ENCODE measurements at places on chromosomes 6 and 20.

GRCh38 chr6:40476673-40477072 lies 110.5 kb downstream of the LRFN2 start:
- no peak for DNase-seq

- DNase-seq: no peak
Observed at GRCh38 chr6:157382821-157383220, 1.8 kb downstream of the ZDHHC14 start.

DNA sequence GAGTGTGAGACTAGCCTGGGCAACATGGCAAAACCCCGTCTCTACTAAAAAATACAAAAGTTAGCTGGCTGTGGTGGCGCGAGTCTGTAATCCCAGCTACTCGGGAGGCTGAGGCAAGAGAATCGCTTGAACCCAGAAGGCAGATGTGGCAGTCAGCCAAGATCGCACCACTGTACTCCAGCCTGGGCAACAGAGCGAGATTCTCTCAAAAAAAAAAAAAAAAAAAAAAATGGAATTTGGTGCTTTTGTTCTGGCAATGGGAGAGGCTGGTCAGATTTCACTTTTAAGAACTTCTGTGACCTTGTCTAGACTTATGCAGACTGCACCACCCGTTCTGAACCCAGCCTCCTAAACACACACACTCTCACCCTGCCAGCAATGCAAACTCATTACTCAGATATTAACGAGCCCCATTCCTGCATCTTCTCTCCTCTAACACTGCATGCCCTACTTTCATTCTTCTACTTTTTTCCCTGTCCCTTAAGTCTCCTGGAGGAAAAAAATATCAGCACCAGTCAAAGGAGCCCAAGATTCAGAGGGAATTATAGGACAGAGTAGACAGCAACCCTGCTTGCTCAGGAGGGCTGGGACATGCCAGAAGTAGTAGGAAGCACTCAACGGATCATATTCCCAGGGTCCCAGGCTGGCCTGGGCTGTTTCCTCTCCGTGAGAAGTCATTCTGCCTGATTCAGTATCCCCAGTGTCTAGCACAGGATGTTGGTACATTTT lies 4.4 kb downstream of the MOCS1 start:
- no peak for DNase-seq

DNA sequence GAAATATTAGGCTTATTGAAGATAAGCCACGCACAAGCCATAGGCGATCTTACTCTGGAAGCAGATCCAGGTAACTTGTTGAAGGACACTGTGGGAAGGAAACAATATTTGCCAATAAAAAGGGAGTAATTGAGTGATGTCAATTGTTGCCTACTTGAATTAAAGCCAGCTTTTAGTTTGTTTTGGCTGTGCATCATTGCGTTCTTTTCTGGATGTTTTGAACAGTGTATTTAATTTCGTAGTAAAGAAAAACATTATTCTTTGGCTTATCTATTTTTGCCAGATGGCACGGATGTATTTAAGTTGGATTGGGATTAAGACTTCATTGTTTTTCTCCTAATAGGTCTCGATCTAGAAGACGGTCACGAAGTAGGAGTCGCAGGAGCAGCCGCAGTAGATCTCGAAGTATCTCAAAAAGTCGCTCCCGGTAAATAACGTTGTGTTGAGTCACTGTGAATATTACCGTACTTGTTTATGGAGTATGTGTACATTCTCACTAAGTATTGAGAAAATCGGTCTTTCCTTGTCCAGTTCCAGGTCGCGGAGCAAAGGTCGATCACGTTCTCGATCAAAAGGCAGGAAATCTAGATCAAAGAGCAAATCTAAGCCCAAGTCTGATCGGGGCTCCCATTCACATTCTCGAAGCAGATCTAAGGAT lies 2.6 kb downstream of the SRSF6 start:
- DNase-seq: no peak

- no peak for DNase-seq
Observed at GRCh38 chr20:4513720-4514119, 208.0 kb upstream of the PRND start.

DNA sequence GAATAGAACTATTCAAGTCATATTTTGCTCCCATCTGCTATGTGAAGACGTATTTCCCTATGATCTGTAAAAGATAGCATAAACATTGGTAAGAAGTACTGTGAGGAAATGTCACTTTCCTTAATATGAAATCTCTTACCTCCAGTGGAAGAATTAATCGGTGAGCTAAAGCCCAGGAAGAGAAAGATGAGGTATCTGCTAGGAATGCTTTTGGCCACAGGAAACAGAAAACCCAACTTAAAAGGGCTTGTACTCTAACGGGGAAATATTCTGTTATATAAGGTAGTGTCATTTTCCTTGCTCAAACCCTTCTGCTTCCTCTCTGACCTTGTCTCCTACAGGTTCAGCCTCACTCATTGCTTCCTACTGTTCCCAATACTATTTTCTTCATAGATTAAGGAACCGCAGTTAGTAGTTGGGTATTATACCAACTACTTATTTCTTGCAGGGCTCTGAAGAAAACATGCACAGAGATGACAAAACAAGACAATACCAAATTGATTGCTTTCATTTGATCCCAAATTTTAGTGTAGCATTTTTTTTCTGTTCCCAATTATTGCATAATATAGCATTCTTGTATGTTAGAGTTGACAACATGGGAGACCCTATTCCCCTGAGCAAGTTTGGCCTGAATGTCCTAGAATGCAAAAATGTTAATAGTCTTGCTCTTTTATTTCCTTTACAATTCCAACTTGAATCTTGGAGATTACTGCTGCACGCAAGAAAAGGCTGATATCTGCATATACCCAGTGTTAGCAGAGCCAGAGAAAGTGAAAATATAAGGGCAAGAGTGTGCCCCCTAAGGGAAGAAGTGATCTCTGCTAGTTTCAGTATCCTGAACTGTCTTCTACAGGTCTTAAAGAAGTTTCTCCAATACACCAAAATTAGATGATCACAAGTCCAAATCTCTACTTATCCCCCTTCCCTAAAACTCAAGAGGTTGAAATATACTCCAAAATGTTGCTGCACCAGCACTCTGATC lies 65.3 kb downstream of the AFG1L start:
- no peak for DNase-seq

- no peak for DNase-seq
Observed at GRCh38 chr6:53090576-53090975, 25.4 kb downstream of the FBXO9 start.
